Osteocyte (in vitro differentiated cells): ENCODE measurements at places on chromosomes 2 and 18.

GRCh38 chr2:122755281-122755780 lies 999.9 kb downstream of the TSN start:
- H3K27ac ChIP-seq, result no peak overlapping the region
- no peaks in the 10 kb centered on the region for H3K27me3 ChIP-seq
- no peaks in the 10 kb centered on the region for H3K4me1 ChIP-seq
- H3K36me3 ChIP-seq, result no peaks in the 10 kb centered on the region
- DNase-seq, result no peak

GRCh38 chr2:2251255-2251654 lies 79.8 kb downstream of the MYT1L start:
- H3K4me3 ChIP-seq, result no peak overlapping the region
- no peaks in the 10 kb centered on the region for H3K36me3 ChIP-seq
- H3K27ac ChIP-seq, result no peak overlapping the region
- H3K27me3 ChIP-seq, result peaks cover 2% of the 10 kb centered on the region
- peak; percentile 70 for DNase-seq

- H3K4me1 ChIP-seq, result peaks cover 22% of the 10 kb centered on the region
- H3K4me3 ChIP-seq, result no peak overlapping the region
- DNase-seq, result no peak
These were observed 65.4 kb downstream of the DOCK10 start for GRCh38 chr2:224976629-224977525.

- DNase-seq, result no peak
- H3K36me3 ChIP-seq, result no peaks in the 10 kb centered on the region
- H3K27me3 ChIP-seq, result peaks cover 2% of the 10 kb centered on the region
- peaks cover 27% of the 10 kb centered on the region for H3K4me1 ChIP-seq
These were observed 159.2 kb downstream of the BCL2 start for GRCh38 chr18:63160172-63160995.

DNA sequence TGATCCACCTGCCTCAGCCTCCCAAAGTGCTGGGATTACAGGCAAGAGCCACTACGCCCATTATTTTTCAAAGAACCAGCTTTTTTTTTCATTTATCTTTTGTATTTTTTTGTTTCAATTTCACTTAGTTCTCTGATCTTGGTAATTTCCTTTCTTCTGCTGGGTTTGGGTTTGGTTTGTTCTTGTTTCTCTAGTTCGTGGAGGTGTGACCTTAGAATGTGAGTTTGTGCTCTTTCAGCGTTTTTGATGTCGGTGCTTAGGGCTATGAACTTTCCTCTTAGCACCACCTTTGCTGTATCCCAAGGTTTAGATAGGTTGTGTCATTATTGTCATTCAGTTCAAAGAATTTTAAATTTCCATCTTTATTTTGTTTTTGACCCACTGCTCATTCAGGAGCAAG lies 86.7 kb upstream of the MSTN start:
- H3K27ac ChIP-seq, result no peak overlapping the region
- peaks cover 6% of the 10 kb centered on the region for H3K27me3 ChIP-seq
- peaks cover 8% of the 10 kb centered on the region for H3K36me3 ChIP-seq
- no peak for DNase-seq
- H3K4me1 ChIP-seq, result no peaks in the 10 kb centered on the region

DNA sequence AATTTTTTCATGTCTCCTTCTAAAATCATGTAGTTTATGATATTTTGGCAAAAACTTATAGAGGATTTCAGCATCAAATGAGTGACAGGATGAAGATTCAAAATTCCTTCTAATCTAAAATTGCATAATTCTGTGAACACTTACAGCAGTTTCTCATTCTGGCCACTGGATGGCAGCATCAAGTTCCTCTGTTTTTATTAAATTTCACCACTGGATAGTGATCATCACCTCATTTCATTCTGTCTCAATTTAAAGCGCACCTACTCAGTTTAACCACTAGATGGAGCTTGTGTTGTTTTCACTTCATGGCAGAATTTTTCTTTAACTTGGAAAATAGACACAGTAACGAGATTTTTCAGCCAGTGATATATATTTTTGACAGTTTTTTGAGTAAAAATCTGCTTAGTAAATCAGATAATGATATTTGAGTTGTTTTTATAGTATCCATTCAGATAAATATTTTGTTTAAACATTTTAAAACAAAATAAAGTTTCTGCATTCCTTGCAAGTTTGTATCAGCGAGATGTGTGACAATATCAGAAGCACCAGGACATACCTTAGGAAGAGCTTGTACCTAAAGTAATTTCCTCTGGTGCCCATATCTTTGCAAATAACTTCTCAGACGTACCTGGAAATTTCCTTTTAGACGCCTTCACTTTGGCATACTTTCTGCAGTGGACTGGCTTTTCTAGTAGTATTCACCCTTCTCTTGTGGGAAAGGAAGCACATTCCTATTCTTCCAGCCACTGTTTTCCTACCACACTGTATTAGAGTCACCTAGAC lies 94.7 kb upstream of the ARHGAP15 start:
- no peak overlapping the region for H3K27ac ChIP-seq
- H3K4me3 ChIP-seq, result no peak overlapping the region
- peaks cover 6% of the 10 kb centered on the region for H3K27me3 ChIP-seq
- no peaks in the 10 kb centered on the region for H3K36me3 ChIP-seq
- no peak for DNase-seq

DNA sequence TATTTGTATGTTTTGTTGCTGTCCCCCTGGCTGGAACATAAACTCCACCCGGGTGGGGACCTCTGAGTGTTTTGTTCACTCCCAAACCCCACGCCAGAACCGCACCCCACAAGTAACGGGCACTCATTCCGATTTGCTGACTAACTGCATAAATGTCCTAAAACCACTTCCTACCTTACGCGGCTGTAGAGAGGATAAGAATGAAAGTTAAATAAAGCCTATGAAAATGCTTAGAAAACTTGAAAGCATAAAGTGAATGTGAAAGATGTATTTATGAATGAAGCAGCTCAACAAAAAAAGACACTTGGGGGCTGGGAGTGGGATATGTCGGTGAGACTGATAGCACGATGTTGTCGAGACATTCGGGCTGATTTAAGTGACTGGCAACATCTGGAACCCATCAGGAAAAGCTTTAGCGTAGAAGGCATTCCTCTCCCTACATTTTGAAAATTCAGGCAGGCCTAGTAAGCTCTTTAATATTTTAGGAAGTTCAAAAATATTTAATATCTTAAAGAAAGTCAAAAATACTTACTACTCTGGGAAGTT lies 206.7 kb downstream of the SH3RF3 start:
- peak overlapping the region; percentile 96 for H3K27ac ChIP-seq
- peaks cover 8% of the 10 kb centered on the region for H3K36me3 ChIP-seq
- no peaks in the 10 kb centered on the region for H3K27me3 ChIP-seq
- H3K4me3 ChIP-seq, result peak overlapping the region; percentile 52
- peaks cover 92% of the 10 kb centered on the region for H3K4me1 ChIP-seq

GRCh38 chr18:37712776-37713175 lies 147.2 kb upstream of the CELF4 start:
- H3K4me3 ChIP-seq, result no peak overlapping the region
- H3K36me3 ChIP-seq, result no peaks in the 10 kb centered on the region
- no peak overlapping the region for H3K27ac ChIP-seq
- no peaks in the 10 kb centered on the region for H3K27me3 ChIP-seq
- no peak for DNase-seq

DNA sequence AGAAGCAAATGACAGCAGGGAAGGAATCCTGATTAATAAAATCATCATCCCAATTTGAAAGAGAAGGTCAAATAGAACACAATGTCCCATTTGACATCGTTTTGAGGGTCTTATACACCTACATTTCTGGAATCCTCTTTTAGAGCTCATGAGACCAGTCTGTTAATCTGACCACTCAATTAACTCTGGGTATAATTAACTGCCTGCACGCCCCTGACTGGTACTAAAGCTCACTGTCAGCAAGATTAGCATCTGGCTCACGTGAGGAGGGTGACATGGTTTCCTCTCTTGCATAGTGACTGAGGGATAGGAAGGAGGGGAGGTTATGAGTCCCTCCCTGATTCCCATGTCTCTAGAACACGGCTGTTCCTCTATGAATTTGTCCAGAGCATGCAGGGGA lies 124.3 kb downstream of the ICOS start:
- no peak overlapping the region for H3K27ac ChIP-seq
- no peak for DNase-seq
- peaks cover 25% of the 10 kb centered on the region for H3K27me3 ChIP-seq
- no peaks in the 10 kb centered on the region for H3K36me3 ChIP-seq
- H3K4me1 ChIP-seq, result peaks cover 4% of the 10 kb centered on the region
- H3K4me3 ChIP-seq, result no peak overlapping the region

GRCh38 chr18:13019301-13019700 lies 28.1 kb downstream of the CEP192 start:
- no peak for DNase-seq
- H3K27me3 ChIP-seq, result no peaks in the 10 kb centered on the region
- peaks cover 73% of the 10 kb centered on the region for H3K36me3 ChIP-seq
- H3K4me3 ChIP-seq, result no peak overlapping the region
- no peaks in the 10 kb centered on the region for H3K4me1 ChIP-seq

DNA sequence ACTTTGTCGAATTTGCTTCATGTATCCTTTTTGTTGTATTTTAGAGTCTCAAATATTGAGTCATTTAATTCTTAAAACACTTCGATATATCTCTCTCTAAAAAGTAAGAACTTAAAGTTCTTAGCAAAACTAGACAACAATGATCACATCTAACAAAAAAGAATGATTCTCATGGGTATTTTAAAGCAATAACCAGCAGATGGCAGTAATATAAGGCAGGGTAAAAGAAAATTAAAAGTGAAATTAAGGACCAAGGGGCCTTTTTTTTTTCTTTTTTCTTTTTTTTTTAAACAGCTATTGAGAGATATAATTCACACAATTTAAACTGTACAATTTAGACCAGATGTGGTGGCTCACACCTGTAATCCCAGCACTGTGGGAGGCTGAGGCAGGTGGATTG lies 9.9 kb upstream of the AOX1 start:
- H3K4me1 ChIP-seq, result no peaks in the 10 kb centered on the region
- peaks cover 8% of the 10 kb centered on the region for H3K36me3 ChIP-seq
- DNase-seq, result no peak
- no peaks in the 10 kb centered on the region for H3K27me3 ChIP-seq

- DNase-seq, result no peak
- no peak overlapping the region for H3K27ac ChIP-seq
- H3K4me1 ChIP-seq, result no peaks in the 10 kb centered on the region
- no peaks in the 10 kb centered on the region for H3K27me3 ChIP-seq
- H3K36me3 ChIP-seq, result no peaks in the 10 kb centered on the region
- H3K4me3 ChIP-seq, result no peak overlapping the region
These were observed 36.8 kb downstream of the MYT1L start for GRCh38 chr2:2294183-2294690.

GRCh38 chr2:185921048-185921756 lies 182.6 kb downstream of the FSIP2 start:
- H3K27ac ChIP-seq, result no peak overlapping the region
- no peaks in the 10 kb centered on the region for H3K4me1 ChIP-seq

DNA sequence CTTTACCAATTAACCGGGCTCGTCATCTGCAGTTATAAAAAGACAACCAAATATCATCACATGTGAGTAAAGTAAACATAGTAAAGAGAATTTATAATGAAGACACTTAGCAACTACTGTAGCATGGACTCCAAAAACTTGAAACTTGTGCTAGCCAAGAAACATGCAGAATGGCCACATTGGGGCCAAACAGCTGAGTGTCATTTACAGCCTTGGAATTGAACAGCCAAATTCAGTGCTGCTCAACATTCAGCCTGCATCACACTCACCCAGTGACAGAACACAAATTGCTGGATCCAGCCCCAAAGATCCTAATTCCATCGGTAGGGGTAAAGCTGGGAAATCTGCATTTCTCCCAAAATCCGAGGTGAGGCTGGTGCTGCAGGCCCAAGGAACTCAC lies 224.8 kb upstream of the GYPC start:
- H3K27me3 ChIP-seq, result no peaks in the 10 kb centered on the region
- H3K36me3 ChIP-seq, result no peaks in the 10 kb centered on the region
- H3K4me1 ChIP-seq, result no peaks in the 10 kb centered on the region
- H3K27ac ChIP-seq, result no peak overlapping the region
- no peak for DNase-seq
- H3K4me3 ChIP-seq, result no peak overlapping the region
